AG10803 (cell line): ENCODE measurements at places on chromosomes 16 and 17.
A peak's percentile ranks its signal among the peaks of the same experiment; 100 is the strongest.

DNA sequence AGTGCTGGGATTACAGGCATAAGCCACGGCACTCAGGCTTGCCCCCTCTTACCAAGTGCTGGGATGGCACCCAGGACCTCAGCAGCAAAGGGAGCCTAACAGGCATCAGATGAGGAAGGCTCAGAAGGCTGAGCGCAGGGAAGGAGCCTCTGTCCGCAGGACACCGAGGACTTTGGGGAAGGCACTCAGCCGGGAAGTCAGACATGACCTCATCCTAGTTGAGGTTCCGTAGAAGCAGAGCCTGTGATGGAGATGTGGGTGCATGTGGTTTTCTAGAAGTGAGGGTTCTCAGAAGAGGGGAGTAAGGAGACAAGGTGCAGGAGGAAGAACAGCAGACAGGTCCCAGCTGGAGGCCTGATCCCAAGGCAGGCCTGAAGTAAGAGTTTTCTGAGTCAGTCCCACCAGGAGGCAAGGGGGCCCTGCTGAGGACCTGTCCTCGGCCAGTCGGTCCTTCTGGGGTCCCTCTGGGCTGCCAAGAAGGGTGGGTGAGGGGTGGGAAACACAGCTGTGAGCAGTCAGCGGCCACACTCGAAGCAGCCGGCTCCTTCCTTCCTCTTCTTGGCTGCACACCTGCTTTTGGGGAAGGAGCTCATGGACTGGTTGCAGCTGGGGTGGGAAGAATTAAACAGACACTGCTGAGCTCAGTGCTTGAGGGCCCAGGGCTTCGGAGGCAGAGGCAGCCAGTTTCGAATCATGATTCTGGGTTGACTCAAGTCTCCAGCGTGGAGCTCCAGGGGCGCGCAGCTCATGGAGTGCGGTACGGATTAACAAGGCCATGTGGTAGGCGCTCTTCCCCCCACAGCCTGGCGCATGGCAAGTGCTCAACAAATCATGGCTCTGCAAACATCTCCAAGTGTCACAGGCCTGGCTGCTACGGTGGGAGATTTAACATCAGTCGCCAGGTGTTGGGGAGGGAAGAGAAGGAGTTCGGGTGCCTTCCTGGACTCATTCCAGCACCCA, 38.9 kb upstream of the SNN start:
- no peak for DNase-seq

DNA sequence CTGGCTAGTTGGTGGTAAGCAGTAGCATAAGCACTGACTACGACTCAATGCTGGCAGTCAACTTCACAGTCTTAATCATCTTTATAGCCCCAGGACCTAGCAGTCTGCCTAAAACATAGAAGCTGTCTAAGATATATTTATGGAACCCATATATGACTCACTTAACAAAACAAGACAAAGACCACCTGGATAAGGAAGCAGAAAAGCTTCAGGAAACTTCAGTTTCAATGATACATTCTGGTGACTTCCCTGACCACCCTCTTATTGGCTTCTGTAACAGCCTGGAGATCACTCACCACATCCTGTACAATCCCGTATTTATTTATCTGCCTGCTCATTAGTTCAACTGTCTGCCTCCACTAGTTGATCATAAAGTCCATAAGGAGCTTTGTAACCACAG, 95.5 kb downstream of the PMP22 start:
- DNase-seq, result peak; percentile 32

- DNase-seq, result no peak
Measured at GRCh38 chr16:53415504-53415903, 18.8 kb upstream of the RBL2 start.

DNA sequence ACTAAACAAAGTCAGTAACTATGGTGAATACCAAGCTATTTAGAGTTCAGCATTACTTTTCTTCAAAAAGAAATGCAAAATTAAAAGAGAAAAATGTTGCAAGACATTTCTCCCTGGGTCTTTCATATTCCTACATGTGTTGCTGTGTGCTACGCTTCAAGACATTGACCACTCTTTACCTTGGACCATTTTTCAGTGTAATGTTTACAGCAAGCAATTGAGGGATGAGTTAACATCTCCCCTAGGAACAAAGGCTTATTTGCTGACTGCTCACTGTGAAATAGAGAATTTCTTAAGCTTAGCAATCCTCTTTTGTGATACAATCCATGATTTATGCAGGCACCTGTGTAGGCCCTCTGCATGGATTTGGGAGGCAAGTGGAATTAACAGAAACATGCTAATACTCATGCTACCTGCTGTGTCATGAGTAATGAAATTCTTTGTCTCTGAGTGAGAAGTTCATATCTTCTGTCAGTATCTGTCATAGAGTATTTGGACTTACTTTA, 1202.9 kb upstream of the CDH8 start:
- no peak for DNase-seq

- DNase-seq, result peak; percentile 62
Measured at GRCh38 chr16:61791464-61791863, 244.8 kb downstream of the CDH8 start.

GRCh38 chr17:57859601-57860413, 10.0 kb upstream of the MRPS23 start:
- no peak for DNase-seq

DNA sequence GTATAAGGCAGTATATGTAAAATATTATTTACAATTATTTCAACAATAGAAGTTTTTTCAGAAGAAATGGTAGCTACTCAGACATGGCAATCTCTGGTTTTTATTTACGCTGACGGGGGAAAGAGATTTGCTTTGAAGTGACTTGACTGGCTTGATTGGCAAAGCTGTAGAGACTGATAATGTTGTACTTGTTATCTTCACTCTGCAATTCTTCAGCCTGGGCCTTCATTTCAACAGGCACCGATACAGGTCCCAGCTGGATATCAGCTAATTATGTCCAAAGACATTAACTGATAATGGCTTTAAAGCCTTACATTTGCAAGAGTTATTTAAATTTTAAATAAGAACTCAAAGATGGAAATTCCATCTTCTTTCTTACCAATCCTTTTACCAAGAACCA, 151.4 kb upstream of the HS3ST3A1 start:
- no peak for DNase-seq
